Stimulated activated effector memory CD8-positive, alpha-beta T cell treated with anti-CD3 and anti-CD28 coated beads, Interleukin-12 subunit alpha, Interleukin-12 subunit beta, amount 100 ng/mL, for 72 hours (primary cell): ENCODE measurements at places on chromosomes 2 and 18.

- no peak for DNase-seq
These were observed 49.3 kb downstream of the CABYR start for GRCh38 chr18:24188120-24188519.

GRCh38 chr2:11923935-11924334, 177.5 kb downstream of the LPIN1 start:
- DNase-seq, result no peak

DNA sequence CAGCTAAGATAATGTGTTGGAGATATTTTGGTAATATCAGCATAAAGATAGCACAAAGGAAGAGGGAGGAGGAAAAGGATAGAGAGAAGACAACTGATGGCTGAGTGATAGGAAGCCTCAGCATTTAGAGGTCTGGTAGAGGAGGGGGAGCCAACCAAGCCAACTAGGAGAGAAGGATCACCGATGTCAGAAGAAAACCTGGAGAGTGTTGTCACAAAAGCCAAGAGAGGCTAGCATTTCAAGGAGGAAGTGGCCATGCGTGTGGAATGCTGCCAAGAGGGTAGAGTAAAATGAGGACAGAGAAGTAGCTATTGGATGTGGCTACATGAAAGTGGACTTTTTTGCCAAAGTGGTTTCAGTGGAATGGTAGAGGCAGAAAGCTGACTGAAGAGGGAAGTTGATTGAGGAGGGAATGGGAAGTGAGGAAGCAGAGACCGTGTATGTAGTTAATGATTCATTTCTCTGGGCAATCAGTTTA, 34.3 kb downstream of the LCLAT1 start:
- no peak for DNase-seq

GRCh38 chr18:46257366-46257765, 153.2 kb downstream of the HAUS1 start:
- no peak for DNase-seq

GRCh38 chr2:226798422-226799210, 1.0 kb downstream of the IRS1 start:
- peak; percentile 15 for DNase-seq

- no peak for DNase-seq
These were observed 753.6 kb upstream of the TMEFF2 start for GRCh38 chr2:192948316-192948715.

DNA sequence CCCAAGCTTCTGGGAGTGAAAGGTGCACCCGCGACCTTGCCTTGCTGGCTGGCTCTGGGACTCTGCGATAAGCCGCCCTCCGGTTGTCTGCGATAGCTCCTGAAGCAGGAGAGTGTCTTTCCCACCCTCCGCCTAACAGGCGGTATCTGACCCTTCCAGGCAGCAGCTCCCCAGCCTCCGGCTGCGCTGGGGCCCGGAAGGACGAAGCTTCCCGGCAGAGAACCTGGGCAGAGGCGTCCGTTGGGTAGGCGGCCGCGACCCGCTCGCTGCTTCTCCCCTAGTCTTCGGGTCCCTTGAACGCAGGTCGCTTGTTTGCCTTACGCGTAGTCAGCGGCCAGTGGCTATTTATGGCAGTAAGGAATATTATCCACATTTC, 446 bp upstream of the RHBDD1 start:
- no peak for DNase-seq

DNA sequence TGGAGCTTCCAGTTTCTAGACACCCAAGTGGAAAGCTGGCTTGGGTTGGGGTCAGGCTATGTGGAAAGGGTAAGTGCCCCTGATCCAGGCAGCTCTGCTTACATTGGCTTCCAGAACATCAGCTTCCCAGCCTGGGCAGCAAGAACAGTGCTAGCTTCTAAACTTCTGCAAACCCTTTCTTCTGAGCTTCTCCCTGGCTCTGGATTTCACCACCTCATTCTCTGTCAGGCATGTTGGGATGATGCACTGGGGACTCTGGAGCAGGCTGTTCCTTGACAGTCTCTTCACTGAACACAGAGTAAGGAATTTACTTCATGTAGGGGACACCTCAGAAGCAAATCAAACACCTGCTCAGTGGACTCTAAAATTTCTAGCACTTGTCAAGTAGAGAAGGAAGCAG, 72.8 kb downstream of the LYPD1 start:
- no peak for DNase-seq

GRCh38 chr2:174259981-174260380, 11.6 kb upstream of the OLA1 start:
- DNase-seq, result no peak

- DNase-seq, result no peak
These were observed 17.9 kb upstream of the AGXT start for GRCh38 chr2:240850756-240851077.

DNA sequence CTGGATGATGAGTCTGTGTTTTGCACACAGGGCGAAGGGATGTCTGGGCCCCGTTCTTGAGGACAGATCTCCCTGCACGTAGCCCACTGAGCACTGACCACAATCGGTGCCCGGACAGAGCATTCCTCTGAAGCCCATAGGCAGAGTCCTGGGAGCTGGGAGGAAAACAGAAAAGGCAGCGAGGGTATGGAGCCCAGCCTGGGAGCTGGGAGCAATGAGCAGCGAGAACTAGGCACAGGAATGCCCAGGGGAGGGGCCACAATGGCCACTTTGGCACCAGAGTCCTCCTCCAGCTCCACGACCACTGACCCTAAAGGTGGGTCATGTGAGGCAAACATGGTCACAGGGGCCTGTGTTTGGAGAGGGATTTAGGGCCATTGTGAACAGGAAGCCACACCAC, 333.9 kb downstream of the EIPR1 start:
- no peak for DNase-seq

DNA sequence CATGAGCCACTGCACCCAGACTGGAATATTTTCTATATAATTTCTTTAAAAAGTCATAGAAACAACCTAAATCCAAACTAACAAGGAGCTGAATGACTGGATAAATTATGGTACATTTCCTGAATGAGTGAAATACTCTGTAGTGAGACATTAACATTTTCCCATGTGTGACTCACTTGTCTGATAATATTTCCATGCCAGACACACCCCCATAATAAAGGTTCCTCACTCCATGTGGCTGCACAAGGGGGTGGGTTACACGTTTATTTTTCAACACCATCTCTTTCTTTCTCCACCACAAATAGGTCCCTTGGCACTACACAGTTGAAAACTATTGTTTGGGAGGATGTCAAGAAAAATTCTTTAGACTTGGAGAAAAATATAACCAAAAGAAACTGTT, 266.3 kb upstream of the LYPD1 start:
- no peak for DNase-seq

GRCh38 chr2:217987391-217987790, 15.4 kb downstream of the TNS1 start:
- no peak for DNase-seq

DNA sequence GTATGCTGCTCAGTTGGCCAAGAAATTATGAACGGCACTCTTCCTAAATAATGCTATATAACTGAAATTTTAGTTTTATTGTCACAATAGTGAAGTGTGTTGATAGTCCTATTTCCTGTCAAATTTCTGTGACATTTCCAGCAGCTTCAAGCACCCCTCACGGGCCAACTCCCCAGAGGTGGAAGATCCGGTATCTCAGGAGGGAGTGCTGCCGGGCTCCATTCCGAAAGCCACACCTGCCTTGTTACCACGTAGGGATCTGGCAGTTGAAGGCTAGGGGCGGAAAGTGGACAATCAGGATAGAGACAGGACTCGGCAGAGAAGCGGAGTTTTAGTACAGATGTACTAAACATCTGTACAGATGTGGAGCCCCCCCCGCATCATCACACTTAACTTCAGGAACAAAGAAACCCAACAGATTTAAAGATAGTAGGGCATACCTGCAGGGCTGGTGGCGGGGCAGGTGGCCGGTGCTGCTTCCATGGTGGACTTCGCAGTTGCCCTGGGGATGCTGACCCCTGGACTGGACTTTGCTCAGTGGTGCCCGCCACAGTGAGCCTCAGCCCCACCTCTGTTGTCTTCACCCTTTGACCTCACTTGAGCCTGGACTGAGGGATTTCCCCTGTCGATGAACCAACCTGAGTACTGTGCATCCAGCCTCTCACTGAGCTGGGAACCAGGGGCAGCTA, 22.3 kb downstream of the ASAP2 start:
- no peak for DNase-seq

DNA sequence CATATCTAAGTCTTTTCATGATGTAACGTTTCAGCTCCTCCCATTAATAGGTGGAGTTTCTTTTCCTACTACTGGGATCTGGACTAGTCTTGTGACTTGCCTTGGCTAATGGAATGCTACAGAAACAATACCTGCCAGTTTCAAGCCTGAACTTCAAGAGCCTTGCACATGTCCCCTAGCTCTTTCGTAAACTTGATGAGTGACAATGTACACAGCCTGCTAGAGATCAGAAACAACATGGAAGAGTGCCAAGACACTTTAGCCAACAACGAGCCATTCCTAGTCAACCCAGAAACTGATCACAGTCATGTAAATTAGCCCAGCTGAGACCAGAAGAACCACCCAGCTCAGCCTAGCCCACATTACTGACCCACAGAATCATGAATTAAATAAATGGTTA, 24.8 kb upstream of the STK39 start:
- DNase-seq, result no peak

DNA sequence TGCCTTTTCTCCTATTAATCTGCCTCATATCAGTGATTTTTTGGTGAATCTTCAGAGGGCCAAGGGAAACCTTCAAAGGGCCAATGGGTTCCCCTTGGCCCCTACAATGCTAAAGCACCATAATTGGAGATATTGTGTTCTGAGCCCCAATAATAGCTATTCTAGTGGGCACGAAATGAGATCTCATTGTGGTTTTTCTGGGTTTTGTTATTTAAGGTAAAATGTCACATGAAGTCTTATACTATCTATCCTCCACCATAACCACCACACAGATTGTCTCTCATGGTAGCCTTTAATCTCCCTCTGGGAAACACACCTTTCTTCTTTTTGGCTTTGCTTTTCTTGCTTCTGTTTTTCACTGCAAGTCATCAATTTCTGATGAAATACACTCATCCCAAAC, 152.8 kb downstream of the B3GNT2 start:
- no peak for DNase-seq

GRCh38 chr18:11125492-11126315, 23.7 kb downstream of the PIEZO2 start:
- no peak for DNase-seq

GRCh38 chr2:8157621-8158430, 524.0 kb upstream of the ID2 start:
- no peak for DNase-seq

DNA sequence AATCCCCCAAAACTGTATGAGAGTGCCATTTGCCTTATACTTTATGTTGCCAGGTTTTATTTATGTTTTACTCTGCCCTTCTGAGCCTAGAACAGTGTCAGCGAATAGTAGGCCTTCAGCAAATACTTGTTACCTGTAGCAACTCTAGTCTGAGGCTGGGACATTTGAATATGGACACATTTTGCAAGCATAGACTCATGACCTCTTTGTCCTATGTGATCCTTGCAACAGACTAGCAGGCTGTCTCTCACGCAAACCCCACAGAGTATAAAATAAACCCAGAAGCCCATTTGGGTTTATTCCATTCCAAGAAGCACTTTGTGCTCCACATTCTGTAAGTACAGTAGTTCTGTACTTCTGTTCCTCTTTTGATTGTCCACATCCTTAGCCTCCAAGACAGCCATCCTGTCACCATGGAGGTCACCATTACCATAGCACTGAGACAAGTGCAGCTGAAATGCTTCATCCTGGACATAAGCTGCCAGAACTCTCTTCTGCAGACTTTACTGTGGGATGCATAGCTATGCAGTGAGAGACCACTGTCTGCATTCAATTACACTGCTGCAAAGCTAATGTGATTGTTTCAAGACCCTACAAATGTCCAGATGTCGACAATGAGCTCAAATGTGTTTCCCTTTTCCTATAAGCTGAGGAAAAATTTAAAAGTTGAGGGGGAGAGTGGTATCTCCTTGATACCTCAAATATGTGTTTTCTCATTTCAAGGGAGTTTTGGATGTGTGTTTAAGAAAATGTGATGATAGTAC, 425.7 kb downstream of the PID1 start:
- DNase-seq, result no peak

GRCh38 chr2:132373391-132374135, 43.0 kb upstream of the GPR39 start:
- DNase-seq, result no peak

GRCh38 chr18:12254820-12255511, 805 bp downstream of the CIDEA start:
- DNase-seq, result no peak

GRCh38 chr2:32877587-32878510, 68.9 kb upstream of the LTBP1 start:
- no peak for DNase-seq

GRCh38 chr2:203195331-203196036, 43.3 kb upstream of the CYP20A1 start:
- DNase-seq, result no peak

DNA sequence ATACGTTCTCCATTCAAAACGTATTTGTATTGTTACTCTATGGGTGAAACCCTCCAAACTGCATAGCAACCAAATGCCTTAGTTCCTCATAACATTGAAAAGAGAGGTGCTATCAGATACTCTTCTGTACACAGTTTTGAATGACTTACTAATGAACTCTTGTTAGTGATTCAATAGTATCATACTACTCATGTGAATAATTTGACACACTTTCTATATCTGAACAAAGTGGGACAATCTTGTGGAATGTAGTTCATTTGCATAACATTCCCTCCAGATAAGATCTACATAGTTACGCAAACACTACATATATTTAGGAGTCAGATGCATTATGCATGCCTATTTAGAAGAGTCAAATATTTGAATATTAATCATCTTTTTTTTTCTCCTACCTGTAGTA, 232.0 kb upstream of the NRXN1 start:
- DNase-seq, result no peak
